Activated T-cell treated with anti-CD3 and anti-CD28 coated beads for 24 hours (primary cell): ENCODE measurements at places on chromosomes 2 and 18.

GRCh38 chr2:86747711-86748639 is 27.9 kb downstream of the RMND5A start:
- DNase-seq: no peak

DNA sequence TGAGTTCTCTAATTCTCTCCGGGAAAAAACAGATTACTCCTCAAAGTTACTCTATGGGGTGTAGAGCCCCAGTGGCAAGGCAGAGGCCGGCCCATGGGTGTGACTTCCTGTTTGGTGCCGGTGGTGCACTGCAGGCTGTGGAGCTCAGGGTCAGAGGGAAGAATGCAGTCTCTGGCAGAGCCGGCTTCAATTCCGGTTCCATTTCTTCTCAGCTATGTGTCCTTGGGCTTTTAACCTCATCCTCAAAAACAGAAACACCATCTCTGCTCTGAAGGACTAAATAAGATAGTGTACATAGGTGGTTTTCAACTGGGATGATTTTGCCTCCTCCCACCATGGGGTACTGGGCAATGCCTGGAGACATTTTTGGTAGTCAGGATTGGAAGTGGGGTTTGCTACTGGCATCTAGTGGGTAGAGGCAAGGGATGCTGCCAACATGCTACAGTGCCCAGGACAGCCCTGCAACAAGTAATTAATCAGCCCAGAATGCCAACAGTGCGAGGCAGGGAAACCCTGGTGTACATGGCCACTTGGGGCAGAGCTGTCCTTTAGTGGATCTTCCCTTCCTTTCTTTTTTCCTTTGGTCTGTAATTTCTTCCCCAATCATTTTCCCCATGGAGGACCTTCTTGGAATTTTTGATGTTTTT is 81.2 kb downstream of the INSIG2 start:
- DNase-seq: no peak

- DNase-seq: no peak
Measured at GRCh38 chr2:26174691-26175465, 2.0 kb downstream of the GAREM2 start.

DNA sequence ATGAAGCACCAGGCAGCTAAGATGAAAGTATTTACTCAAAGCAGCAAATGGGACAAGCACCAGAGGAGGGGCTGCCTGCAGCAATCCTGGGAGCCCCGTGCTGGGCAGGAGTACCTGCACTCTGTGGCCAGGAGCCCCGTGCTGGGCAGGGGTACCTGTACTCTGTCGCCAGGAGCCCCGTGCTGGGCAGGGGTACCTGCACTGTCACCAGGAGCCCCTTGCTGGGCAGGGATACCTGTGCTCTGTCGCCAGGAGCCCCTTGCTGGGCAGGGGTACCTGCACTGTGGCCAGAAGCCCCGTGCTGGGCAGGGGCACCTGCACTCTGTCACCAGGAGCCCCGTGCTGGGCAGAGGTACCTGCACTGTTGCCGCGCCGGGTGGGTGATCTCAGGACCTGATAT is 158.6 kb downstream of the MYT1L start:
- DNase-seq: no peak

GRCh38 chr2:165408186-165408585 is 61.3 kb upstream of the CSRNP3 start:
- no peak for DNase-seq

GRCh38 chr18:35936951-35937350 is 35.5 kb upstream of the RMP24 start:
- no peak for DNase-seq

DNA sequence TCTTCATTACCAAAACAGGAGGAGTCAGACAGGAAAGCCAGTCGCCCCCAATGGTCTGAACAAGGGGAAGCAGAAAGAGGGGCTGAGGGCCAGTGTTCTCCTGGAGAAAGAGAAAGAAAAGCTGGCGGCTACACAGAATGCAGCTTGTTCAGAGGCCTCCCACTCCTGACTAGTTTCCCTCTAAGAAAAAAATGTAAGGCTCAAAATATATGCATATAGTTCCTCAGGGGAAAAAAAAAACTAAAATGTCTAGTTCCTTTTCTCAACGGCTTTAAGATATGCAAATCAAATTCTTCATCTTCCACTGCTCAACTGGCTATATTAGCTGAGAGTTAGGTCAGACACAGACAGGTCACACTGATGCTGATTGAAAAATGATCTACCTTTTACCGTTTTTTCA is 18.6 kb downstream of the MBOAT2 start:
- no peak for DNase-seq

DNA sequence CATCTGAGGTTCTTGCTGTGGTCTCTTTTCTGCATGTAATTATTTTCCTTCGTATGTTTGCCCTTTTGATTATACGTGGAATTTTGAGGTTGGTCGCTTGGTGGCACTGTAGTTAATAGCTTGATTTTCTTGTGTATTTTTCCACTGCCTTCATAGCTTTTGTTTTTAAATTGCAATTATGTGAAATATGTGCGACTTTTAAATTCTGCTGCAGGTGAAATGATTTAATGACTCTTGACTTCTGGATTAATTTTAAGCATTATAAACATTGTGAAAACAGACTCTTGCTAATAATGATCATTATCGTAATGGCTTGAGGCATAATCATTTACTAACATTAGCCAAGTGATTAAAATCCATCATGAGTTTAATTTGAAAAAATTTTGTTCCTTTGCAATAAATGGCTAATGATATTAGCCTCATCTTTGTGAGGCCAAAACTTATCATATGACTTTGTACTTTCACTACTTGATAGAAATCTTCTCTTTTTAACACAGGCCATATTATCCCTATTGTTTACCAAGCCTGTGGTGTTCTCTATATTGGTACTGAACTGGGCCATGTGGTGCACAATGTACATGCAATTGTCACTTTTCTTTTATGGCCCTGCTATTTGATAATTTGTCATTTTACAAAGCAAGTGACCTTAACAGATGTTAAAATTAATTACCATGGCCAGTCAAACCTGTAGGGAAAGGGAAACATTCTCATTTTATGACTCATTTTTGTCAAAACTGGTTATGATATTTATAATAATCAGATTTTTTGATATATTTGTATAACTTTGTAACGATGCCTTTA is 62.8 kb upstream of the NEUROD1 start:
- DNase-seq: peak; percentile 8

DNA sequence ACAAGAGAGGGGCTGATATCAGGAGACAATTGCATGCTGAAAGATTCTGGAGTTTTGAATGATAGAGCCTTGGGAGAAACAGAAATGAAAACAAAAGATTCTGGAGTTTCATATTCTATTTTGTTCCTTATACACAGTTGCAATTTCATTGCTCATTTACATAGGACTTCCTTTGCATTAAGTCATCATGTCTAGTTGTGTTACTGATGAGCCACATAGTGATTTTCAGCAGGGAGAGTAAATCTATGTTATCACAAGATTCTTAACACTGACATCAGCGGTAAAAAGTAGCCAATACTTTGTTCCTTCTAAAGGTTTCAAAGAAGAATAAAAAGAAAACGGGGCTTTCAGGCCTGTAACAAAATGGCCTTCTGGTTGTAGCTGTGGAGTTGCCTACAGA is 7.1 kb downstream of the ADAM17 start:
- no peak for DNase-seq

- no peak for DNase-seq
Measured at GRCh38 chr2:3177891-3178577, 199.6 kb downstream of the EIPR1 start.

DNA sequence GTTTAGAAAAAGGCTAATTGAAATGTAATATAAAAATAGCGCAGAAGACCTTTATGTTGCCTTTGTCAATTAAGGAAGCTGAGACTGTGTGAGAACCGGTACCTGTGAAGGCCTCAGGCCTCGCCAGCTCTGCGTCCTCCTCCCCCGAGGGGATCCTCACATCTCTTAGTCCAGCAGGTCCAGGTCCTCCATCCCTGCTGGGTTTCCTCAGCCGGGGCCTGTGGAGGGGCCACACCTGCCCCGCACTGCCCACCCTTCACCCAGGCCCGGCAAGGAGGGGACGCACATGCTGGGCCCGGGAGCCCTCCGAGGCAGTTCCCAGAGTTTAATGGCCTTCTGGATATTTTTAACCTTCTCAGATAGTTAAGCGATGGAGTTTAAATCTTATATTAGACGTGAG is 3.5 kb downstream of the KCNG2 start:
- DNase-seq: no peak

- no peak for DNase-seq
Measured at GRCh38 chr2:11532416-11533055, 1.3 kb upstream of the GREB1 start.

- DNase-seq: no peak
Measured at GRCh38 chr18:23669804-23670405, 7.2 kb upstream of the ANKRD29 start.

DNA sequence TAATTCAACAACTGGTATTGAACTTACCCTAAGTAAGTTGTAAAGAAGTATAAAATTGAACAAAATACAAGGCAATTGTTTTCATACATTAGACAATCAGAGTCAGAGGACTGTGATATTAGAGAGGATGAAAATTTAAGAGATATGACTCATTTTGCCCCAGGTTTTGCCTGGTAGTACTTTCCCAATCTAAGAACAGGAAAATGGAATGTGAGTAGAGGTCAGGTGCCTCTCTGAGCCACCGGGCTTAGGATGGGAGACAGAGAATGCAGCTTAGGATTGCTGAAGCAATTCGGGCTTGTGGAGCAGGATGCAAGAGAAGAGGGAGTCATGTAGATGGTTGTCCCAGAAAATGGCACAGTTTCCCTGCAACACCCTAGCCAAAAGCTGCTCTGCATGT is 219.7 kb upstream of the CHST9 start:
- no peak for DNase-seq

DNA sequence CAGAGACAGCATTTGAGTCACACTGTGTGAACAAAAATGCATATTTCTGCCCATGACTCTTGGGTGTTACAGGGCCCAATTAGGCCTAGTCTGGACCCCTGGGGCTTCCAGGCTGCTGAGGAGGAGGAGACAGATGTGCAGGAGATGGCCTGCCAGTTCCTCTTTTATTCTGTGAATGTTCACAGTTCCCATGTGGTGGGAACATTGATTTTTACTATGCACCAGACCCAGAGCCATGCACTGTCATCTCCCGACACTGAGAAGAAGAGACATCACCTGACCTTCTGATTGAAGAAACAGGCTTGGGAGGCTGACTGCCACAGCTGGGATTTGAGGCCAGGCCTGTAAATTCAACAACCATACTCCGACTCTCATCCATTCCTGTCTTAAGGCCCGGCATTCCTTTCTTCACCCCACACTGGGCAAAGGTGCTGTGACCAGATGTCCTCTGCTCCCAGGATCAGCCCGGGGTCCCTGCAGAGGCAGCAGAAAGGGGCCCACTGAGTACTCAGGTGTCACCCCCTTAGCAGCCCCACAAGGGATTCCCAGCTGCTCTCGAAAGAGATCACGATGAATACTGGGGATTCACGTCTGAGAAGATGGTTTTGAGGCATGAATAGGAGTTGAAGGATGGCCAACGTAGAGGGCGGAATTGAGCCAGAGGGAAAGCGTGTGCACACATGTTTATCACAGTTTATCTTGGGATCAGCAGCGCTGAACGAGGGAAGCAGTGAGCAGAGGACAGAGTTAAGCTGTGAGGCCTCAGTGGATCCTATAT is 3.6 kb upstream of the TFCP2L1 start:
- DNase-seq: no peak

GRCh38 chr2:43293744-43294695 is 67.6 kb upstream of the ZFP36L2 start:
- DNase-seq: peak; percentile 53

DNA sequence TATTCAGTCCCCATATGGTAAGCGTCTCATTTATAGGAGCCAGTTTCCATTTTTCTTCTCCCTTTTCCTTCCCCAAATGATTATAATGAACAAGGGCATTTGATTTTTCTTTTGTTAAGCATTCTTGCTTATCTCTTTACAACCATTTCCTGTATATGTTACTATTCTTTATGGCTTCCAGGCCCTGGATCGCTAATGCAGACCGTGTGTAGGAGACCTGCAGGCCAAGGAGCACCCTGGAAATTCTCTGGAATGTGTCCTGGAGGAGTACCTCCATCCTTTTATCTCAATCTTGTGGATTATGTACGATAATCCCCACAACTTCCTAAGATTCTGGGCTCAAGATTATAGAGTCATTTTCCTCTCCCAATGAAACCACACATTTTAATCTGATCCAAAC is 439.6 kb upstream of the MMADHC start:
- DNase-seq: no peak

DNA sequence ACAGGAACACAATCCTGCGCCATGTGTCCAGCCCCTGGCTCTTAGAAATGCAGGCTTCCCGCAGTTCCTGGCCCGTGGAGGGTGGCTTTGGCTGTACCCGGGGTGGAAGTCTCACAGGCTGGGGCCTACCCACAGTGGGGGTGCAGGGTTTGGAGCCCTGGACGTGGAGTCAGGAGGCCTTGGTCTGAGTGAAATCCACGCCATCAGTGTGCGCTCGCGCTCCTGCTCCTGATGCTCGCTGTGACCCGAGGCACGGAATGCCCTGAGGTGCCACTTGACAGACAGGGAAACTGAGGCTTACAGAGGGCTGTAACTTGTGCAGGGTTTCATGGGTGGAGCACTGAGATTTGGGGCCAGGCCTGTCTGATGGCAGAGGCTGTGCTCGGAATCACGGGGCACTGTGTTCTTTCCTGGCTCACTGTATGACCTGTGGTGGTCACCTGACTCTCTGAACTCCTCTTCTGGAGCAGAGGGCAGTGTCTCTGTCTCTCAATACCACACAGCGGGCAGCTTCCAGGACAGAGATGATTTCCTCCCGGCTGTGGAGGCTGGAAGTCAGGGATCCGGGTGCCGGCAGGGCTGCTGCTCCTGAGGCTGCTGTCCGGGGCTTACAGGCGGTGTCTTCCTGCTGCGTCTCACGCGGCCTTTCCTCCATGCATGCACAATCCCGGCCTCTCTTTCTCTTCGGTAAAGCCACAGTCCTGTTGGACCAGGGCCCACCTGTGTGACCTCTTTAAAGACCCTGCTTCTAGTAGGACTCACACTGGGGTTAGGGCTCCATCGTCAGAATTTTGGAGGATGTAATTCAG is 25.9 kb upstream of the ALLC start:
- DNase-seq: no peak

GRCh38 chr2:165757906-165758675 is 36.0 kb downstream of the GALNT3 start:
- no peak for DNase-seq

GRCh38 chr2:12047761-12048160 is 301.3 kb downstream of the LPIN1 start:
- no peak for DNase-seq

DNA sequence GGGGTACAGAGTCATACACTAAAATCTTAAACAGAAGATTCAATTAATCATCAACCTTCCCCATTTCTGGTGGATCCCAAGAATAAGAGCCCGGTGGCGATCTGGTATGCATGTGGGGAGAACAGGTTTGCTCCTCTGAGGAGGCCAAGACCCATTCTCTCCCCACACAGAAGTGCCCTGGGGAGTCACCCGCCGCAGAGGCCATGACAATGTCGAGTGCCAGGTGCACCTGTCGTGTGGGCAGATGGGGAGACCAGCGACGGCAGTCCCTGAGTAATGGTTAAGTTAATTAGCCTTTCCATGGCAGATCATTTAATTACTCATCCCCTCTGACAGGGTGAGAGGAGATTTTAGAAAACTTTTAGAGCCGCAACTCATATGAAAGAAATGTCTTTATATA is 345.0 kb downstream of the NCKAP5 start:
- DNase-seq: no peak
